ENCODE measurements at places on chromosomes 7 and 10.

DNA sequence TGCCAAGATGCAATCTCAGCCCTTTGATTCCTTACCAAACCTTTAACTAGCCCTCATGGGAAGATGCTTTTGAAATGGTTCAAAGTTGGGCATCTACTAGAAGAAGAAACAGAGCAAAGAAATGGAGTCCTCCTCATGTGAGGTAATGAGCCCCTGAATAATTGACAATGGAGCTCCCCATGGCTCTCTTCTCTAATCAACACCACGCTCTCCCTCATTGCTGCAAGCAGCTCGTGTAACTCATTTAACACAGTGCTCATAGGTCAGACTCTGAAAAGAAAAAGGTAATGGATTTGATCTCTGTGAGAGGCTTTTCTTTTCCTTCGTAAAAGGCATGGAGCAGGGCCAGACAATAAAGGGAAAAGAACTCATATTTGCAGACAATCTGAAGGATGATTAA is 312.8 kb downstream of the PHTF2 start:
- no peak for DNase-seq

DNA sequence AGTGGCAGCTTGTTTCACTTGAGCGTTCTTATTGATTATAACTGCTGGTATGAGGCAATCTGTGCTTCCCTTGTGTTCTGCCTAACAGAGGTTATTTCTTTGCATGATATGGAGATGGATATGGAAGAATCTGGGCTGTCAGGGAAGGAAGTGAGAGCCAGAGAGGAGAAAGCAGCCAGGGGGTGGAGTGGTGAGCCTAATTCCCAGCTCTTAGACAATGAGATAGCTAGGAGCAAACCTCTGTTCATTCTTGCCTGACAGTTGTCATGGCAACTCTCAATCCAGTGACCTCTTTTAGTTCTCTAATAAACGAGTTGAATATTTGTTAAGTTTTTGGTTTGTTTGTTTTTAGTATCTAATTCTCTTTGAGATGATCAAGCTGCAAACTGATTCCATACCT is 214.3 kb downstream of the NRG3 start:
- DNase-seq = no peak

DNA sequence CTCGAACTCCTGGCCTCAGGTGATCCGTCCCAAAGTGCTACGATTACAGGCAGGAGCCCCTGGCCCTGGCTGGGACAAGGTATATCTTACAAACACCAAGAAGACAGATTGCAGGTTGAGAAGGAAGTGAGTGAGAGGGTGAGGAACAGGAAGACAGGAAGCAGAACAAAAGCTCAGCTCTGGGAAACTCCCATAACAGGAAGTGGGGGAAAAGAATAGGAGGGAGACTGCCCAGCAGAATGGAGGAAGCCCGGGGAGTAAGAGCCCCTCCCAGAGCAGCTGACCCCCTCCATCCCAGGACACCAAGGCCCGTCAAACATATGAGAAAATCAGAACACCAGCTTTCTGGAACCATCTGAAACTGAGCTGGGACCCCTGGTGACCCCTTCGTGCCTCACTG is 2.9 kb downstream of the TECPR1 start:
- DNase-seq = no peak

DNA sequence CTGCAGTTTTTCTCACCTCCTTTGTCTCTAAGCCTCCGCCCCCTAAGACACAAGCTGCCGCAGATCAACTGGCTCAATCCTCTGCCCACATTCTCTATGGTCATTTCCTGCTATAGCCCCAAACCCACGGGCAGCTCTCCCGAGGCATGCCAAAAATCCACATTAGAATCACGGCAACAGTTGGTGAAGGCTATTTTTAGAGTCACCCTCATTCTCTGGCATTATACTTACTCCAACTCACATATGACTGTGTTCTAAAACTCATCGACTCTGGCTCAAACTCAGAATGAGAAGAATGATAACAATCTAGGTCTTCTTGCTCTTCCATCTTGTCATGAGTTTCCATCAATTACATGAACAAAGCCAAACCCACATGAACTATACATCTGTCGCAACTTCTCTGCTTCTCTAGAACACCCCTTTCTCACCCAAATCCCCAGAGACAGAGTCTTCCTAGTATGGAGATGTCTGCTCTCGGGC is 10.9 kb upstream of the KIAA1549 start:
- DNase-seq = no peak

DNA sequence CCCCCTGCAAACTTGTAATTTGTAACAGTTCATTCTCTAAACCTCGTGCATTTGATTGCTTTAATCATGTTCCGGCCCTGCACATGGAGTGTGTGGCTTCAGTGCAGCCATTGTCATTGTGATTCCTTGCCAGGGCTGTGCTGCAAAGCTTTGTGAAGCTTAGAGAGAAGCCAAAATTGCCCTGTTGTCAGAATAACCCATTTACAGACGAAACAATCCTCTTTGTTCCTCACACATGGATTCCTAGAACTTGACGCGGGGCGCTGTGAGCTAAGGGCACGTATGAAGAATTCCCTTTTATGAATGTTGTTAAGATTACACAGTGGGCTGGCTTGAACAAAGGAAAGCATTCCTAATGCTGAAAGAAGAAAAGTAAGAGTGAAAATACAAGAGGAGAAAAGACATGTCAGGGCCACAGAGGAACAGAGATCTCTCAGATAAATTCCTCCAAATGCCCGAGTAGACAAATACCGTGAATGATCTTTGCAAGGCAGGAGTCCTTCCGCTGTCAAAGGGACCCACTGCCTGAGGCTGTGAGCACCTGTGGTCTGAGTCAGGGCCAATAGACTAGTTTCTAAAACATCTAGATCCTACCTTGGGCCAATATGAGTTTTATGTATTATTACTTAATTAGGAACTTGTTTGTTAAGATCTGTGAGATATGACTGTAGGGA is 205.4 kb upstream of the C7orf33 start:
- no peak for DNase-seq

DNA sequence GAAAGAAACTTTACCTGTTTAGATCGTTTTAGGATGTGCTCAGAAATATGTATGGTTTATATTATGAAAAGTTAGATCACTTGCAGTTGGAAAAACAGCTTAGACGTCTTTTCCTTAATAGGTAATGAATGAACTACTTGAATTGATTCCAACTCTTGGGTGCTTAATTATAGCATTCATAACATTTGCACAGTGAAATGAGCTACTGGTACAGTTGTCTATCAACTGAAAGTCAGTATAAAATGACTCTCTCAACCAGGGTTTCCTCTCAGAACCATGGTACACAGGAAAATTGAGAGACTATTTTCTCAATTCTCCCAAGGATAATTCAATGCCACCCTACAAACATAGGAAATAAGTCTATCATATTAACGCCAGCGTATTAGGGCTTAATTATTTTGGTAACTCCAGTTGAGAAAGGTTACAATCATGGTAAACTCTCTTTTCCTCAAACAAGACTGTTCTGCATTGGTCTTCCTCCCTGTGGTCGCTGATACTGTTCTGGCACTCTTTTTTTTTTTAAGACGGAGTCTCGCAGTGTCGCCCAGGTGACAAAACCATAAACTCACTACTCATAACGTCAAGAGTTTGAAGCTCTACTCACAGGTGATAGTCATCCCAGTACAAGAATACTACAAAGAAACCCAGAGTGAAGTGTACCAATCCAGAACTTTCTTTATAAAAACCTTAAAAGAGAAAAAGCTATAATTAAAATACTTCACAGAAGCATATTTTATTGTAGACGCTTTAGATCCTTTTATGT is 2.0 kb downstream of the ANLN start:
- DNase-seq = no peak

- no peak for DNase-seq
Observed at GRCh38 chr10:88989824-88990383, 694 bp upstream of the FAS start.

DNA sequence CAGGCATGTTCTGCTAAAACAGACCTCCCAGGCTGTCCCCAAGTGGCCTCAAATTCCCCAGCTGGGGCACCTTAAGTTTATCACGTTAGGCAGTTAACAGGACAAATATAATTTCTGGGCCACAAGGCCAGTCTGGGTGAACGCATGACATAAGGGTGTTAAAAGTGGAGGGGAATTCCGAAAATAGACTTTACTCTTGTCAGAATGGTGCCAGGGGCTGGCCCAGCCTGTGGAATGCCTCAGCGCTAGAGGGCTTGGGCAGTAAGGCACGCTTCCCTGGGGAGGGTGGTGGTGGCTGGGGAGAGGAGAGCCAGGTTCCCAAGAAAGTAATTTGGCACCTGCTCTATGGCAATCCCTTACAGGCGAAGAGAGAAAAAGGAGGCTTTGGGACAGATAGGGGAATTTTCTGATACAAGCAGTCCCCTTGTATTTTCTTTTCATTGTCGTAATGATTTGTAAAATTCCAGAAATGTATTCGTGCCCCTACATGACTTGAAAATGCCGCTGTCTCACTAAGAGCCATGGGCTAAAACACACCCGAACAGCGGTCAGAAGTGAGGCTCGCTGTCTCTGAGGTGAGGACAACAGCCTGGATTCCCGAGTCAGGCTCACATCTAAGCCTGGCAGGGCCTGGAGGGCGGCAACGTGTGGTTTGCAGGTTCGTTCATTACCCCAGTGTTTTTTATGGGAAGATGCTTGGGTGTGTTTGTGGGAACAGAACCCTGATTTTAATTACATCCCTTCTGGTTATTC is 463.2 kb upstream of the GALNT17 start:
- no peak for DNase-seq

GRCh38 chr7:82433507-82433906 is 10.1 kb downstream of the CACNA2D1 start:
- DNase-seq = no peak

- DNase-seq = no peak
Observed at GRCh38 chr7:7173956-7174632, 8.2 kb upstream of the C1GALT1 start.

GRCh38 chr10:131314799-131315198 is 3.3 kb upstream of the TCERG1L start:
- no peak for DNase-seq

DNA sequence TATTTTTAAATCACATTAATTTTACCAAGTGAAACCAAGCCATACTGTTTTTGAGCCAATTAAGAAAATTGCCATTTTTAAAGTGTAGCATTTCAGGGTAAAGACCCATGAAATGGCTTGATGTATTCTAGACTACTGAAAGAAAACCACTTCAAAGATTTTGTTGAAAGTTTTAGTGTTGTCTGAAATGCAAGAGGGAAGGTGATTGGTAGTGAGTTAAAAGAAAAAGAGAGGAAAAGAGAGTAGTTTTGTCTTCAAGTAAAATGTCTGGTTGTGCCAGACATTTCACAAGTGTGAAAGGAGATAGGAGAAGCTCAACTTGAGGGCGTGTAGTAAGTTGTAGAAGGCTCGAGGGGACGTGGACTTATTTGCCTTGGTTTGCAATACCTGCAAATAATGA is 41.6 kb downstream of the CALML5 start:
- no peak for DNase-seq

GRCh38 chr10:31928549-31929260 is at the start of gene ARHGAP12:
Gene ARHGAP12, minus strand, starts transcription at chr10:31928831. Its CDS starts 19,976 bp downstream, at chr10:31908855.
- DNase-seq = peak; percentile 73

DNA sequence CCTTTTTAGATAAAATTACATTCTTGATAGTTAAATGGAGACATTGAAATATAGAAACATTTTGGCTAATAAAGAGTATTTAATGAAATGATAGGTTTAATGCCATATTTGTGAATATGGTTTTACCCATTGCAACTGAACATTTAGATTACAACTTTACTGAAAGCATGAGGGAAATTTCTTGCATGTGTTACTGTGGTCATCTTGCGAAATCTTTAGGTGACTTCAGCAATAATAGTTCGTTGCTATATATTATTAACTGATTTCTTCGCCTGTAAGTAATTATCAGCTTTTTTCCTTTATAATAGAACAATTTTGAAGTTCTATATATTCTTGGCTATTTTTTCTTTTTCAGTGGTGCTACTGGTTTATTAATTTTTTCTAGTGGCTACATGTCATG is 83.2 kb downstream of the MLLT10 start:
- no peak for DNase-seq

DNA sequence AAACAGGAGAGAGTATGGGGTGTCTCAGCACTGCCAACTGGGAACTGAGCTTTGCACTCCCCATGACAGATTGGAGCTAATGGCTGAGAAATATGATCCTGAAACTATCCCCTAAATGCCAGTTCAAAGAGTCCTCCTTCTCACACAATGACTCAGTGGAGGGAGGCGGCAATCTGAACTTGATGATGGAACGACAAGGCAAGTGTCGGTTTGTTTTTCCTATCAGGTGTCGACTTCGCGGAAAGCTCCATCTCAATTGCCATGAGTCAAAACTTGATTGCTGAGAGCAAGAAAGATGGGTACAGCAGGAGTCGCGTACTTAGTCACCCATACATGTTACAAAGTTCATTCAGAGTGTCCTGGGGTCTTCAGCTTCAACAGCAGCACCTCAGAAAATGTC is 52.5 kb downstream of the NPY start:
- DNase-seq = no peak

GRCh38 chr10:114685456-114685855 is 27.4 kb upstream of the ABLIM1 start:
- no peak for DNase-seq

- no peak for DNase-seq
Observed at GRCh38 chr10:97445357-97445721, 467 bp downstream of the EXOSC1 start.

GRCh38 chr7:44353668-44354067 is 28.3 kb upstream of the CAMK2B start:
- no peak for DNase-seq

DNA sequence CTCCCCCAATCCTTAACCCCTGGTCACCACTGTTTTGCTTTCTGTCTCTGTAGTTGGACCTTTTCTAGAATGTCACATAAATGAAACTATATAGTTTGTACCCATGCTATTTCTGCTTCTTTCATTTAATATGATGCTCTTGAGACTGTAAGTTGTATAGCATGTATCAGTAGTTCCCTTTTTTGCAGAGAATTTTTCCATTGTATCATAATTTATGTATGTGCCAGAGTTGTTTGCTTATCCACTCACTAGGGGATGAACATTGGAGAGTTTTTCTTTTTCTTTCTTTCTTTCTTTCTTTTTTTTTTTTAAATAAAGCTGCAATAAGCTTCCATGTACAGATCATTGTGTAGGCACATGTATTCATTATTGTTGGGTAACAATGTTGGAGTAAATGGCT is 544.8 kb downstream of the CNTNAP2 start:
- DNase-seq = no peak

- no peak for DNase-seq
Observed at GRCh38 chr10:129523723-129524316, 56.8 kb downstream of the MGMT start.

DNA sequence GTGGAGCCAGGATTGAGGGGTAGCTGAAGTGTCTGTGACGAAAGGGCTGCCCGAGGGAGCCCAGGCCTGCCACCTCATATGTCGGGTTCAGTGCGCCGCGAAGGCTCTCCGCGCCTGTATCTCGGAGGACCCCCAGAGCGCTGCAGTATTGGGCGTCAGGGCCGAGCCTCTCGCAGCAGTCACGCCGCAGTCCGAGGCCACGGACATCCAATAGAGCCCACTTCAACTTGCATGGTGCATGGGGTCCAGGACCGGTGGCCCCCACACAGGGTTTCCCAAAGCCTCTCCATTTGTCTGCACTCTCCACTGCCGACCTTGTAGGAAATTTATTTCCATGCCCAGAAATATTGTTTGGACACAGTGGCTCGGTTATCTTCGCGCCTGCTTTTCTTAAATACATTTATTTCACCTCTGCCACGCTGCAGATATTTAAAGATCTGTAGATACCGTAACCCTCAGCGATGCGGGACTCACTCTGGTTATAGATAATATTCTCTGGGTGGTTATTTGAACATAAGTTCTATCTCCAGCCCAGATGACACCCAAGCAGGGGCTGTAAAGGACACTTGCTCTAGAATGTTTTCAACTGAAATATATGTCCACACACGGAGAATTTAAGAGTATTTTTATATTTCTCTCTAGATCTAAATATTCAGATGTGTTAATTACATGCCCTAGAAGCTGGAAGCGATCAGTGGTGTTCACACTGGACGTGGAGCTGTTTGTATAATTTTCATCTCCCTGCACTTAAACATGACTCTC is 5.1 kb upstream of the ZNF503 start:
- DNase-seq = no peak
